Neural progenitor cell (in vitro differentiated cells): ENCODE measurements at places on chromosomes 1 and 21. TPM values are rescaled to one million over a fixed set of nuclear protein-coding genes. Genes with fewer than 3 reads are reported as not detected.

GRCh38 chr1:76713535-76713934, 153.7 kb upstream of the ST6GALNAC5 start:
- no peak for DNase-seq

DNA sequence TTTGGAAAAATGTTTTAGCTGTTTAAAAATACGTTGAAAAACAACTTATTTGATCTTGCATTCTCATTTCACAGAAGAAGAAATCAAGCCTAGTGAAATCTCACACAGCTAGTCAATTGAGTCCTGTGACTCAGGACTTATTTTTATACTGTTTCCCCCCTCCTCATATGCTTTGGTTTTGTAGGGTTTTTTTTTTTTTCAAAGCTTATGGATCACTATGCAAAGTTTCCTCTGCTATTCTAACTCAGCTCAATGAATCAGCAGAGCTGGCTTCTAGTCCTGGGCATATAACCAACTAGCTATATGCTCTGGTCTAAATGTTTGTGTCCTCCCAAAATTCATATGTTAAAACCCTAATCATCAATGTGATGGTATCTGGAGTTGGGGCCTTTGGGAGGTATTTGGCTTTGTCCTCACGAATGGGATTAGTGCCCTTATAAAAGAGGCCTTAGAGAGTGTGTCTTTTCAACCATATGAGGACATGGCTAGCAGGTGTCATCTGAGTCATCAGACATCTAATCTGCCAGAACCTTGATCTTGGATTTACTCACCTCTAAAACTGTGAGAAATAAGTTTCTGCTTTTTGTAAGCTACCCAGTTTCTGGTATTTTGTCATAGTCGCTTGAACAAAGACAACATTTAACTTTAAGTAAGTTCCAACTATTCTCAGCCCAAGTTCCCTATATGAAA, 317.2 kb upstream of the C1orf87 start:
- no peak for DNase-seq

The GUCA2B gene
- total RNA-seq: not detected in 2 replicates

The SPRR2B gene
- not detected in 2 replicates for total RNA-seq

The DENND2C gene
- 0.62 and 0.73 TPM in 2 replicates for total RNA-seq

- DNase-seq: no peak
Measured at GRCh38 chr1:241240069-241240468, 116.9 kb downstream of the RGS7 start.

DNA sequence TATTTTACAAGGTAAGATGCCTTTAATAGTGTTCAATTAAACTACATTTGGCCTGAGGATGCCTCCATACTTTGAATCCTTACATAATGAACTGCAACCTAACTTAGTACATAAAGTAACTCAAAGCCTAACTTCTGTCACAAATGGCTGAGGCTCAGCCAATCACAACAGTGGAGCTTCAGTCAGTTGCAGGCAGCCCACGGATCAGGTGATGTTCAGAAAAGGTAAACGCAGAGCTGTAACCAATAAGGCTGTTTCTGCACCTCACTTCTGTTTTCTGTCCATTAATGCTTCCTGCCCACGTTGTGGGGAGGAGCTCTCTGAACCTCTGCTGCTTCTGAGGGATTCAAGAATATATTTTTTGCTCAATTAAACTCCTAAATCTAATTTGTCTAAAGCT, 94.8 kb upstream of the KIAA0040 start:
- DNase-seq: no peak

DNA sequence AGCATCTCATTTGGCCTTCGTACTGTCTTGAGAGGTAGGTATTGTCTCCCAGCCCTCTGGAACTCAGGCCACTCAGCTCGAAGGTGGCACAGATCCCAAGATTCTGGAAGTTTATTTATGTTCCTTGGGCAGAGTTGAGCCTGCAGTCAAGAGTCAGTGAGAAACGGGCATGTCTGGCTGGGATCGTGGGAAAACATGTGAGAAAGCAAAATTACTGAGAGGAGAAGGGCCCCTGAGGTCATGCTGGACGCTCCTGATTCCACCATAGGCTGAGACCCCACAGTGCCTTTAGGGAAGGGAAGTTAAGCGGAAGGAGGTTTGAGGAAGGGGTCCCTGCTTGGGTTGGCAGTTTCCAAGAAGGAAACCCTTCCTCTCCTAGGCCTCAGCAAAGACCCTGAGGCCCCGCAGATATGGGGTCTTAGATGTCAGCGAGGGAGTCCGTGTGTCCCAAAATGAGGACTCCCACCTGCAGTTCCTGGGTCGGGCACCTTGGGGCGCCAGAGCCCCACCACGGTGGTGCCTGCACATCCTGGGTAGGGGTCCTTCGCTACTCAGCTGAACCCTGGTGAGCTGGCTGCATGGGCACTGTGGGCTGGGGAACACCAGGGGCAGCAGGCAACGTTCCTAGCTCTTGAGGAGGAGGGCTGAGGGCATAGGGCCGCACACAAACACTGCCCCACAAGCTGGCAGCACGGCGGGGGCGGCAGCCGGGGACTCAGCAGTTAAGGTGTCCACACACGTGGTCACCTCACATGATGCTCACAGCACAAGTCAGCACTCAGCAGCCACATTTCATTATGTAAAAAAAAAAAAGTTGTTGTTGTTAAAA, 12.3 kb upstream of the SEMA4A start:
- DNase-seq: peak; percentile 85

DNA sequence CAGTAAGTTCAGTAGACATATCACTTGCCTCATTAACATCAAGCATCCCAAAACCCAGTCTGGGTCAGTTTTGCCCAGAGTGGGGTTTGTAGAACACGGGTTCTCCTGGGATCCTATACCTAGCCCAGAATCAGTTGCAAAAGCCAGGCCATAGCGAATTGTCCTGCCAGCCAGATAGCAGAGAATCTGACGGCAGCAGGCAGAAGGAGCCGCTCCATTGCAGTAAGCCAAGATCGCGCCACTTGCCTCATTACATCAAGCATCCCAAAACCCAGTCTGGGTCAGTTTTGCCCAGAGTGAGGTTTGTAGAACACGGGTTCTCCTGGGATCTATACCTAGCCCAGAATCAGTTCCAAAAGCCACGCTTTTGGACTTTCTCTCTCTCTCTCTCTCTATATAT, 19.1 kb downstream of the NDUFS5 start:
- DNase-seq: no peak

- DNase-seq: peak; percentile 90
Measured at GRCh38 chr21:32834916-32835235, 63.3 kb upstream of the PAXBP1 start.

The SLC25A34 gene
- 0.34 and 2.2 TPM in 2 replicates for total RNA-seq
